Caco-2 (cell line): ENCODE measurements at places on chromosomes 11 and 22. TPM values are rescaled to one million over a fixed set of nuclear protein-coding genes. Genes with fewer than 3 reads are reported as not detected.

Gene THRSP
- total RNA-seq, result 0.25 TPM in 1 of 2 replicates, not detected in the other

GRCh38 chr11:119000906-119001305 is 3.0 kb downstream of the CENATAC start:
- peaks cover 15% of the 10 kb centered on the region for H3K36me3 ChIP-seq
- peaks cover 12% of the 10 kb centered on the region for H3K4me1 ChIP-seq
- no peak overlapping the region for H3K27ac ChIP-seq
- H3K27me3 ChIP-seq, result no peaks in the 10 kb centered on the region
- H3K4me3 ChIP-seq, result no peak overlapping the region

DNA sequence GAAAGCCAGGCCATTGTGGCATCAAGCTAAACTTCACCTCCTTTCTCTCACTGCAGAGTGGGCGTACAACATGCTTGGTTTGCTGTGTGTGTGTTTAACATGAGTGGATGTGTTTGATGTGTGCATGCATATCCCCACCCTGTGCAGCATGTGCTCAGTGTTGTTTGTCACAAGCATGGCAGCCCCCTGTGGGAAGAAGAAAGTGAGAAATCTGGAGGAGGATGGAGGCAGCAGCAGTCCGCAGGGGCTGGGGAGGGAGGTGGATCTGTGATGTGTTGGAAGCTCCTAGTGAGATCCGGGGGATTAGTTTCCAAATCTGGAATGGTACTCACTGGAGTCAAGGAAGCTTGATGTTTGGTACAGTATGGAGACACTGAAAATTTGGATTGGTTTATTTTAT is 24.1 kb upstream of the CCDC134 start:
- no peak overlapping the region for H3K27ac ChIP-seq
- peaks cover 22% of the 10 kb centered on the region for H3K4me1 ChIP-seq
- no peaks in the 10 kb centered on the region for H3K27me3 ChIP-seq
- no peak overlapping the region for H3K4me3 ChIP-seq
- DNase-seq, result no peak

DNA sequence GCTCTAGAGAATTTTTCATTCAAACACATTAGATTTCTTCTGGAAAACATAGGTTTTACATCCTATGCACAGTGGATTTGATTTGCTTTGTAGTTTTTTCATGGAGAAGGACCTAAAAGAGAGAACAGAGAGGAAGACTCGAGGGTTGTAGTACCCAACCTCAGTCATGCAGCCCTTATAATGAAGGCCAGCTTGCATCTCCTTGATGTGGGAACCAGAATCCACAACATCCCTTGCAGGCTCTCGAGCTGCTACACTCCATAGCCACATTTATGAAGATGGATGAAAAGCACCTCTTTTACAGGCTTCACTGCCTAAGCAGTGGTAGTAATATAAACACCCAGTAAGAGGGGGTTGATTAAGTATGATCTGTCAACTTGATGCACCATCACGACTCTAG is 9.5 kb upstream of the OR5B12 start:
- no peak for DNase-seq
- no peaks in the 10 kb centered on the region for H3K27me3 ChIP-seq
- H3K4me3 ChIP-seq, result no peak overlapping the region
- no peaks in the 10 kb centered on the region for H3K4me1 ChIP-seq
- H3K27ac ChIP-seq, result no peak overlapping the region

DNA sequence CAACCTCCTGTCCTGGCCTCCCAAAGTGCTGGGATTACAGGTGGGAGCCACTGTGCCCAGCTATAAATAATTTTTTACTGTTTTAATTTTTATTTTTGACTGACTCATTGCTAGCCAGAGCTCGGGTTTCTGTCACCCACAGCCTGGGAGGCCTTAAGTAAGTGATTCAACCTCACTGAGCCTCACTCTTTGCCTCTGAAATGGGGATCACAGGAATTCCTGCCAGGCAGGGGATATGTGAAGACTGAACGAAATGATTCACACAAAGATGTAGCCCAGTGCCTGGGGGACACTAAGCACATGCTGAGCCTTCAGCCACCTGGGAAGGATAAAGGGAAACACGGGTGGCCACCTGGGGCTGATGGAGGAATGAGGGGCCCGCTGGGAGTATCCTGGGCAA is 3.8 kb upstream of the LRRC74B start:
- H3K4me1 ChIP-seq, result peaks cover 31% of the 10 kb centered on the region
- H3K27ac ChIP-seq, result no peak overlapping the region
- H3K4me3 ChIP-seq, result no peak overlapping the region
- no peaks in the 10 kb centered on the region for H3K36me3 ChIP-seq
- no peaks in the 10 kb centered on the region for H3K27me3 ChIP-seq
- DNase-seq, result no peak
